ENCODE measurements at places on chromosomes 5 and 9.

GRCh38 chr9:136138566-136138965 is 19.9 kb upstream of the TMEM250 start:
- H3K27ac ChIP-seq: no peak overlapping the region
- H3K36me3 ChIP-seq: no peaks in the 10 kb centered on the region
- H3K4me1 ChIP-seq: peaks cover 7% of the 10 kb centered on the region

DNA sequence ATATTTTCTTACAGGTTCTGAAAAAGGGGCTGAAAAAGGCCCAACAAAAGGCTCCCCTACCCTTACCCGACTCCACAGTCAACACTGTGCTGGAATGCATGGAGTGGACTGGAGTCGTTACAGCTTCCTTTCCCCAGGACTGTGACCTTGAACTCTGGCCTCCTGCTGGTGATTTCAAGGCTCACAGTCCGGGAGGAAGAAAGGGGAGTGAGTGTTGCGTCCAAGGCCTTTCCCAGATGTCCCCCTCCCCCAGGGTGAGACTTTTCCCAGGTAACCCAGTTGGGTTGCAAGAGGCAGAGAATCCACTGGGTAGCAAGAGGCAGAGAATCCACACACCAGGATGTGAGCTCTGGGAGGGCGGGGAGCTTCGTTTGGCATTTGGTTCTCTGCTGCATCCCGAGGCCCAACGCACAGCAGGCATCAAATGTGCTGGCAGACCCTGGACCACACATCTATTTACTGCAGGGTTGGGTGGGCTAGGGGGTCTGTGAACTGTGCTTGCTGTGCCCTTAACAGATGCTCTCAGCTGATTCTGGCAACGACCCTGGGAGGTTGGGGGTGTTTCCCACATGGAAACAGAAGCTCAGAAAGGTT is 37.5 kb downstream of the FABP6 start:
- H3K36me3 ChIP-seq: no peaks in the 10 kb centered on the region
- DNase-seq: no peak
- peaks cover 1% of the 10 kb centered on the region for H3K27me3 ChIP-seq
- H3K4me1 ChIP-seq: peaks cover 3% of the 10 kb centered on the region

DNA sequence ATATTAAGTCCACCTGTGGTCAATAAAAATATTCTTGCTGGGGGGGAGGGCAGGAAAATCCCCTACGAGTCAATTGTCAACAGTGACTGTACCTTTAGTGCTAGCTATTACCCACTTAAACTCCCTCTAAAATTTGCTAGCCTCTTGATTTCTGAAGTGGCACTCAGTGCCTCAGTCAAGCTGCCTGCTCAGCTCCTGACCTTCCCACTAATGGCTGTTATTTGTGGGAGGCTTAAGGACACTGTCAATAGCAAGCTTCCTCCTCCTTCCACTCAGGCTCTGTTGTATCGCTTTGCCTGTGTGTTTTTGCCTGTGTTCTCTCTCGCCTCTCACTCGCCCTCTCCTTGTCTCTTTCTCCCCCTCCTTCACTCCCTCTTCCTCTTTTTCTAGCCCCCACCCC is 140.8 kb downstream of the BNC2 start:
- H3K27ac ChIP-seq: no peak overlapping the region
- DNase-seq: no peak
- H3K4me1 ChIP-seq: no peaks in the 10 kb centered on the region
- no peaks in the 10 kb centered on the region for H3K36me3 ChIP-seq
- H3K4me3 ChIP-seq: no peak overlapping the region

DNA sequence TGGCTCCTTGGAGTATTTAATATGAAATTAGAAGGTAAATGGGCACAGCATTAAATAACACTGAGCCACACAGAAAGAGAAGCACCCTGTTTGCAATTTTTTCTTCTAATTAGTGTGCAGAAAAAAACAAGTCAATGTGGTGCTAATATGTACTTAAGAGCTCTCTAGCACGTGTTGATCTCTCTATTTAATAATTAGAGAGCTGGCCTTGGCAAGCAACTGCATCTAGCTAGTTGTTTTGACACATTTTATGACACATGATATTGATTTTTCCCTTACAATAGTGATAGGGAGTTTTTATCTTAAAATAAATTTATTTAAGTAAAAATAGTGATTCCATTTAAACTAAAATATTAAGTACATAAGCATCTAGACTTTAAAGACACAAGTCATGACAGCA is 54.5 kb upstream of the NUDT12 start:
- no peak overlapping the region for H3K27ac ChIP-seq
- no peaks in the 10 kb centered on the region for H3K4me1 ChIP-seq
- H3K27me3 ChIP-seq: no peaks in the 10 kb centered on the region
- no peaks in the 10 kb centered on the region for H3K36me3 ChIP-seq
- no peak overlapping the region for H3K4me3 ChIP-seq

- no peaks in the 10 kb centered on the region for H3K36me3 ChIP-seq
- no peaks in the 10 kb centered on the region for H3K4me1 ChIP-seq
- DNase-seq: no peak
- H3K27ac ChIP-seq: no peak overlapping the region
These were observed 102.1 kb downstream of the LURAP1L start for GRCh38 chr9:12876872-12877271.

DNA sequence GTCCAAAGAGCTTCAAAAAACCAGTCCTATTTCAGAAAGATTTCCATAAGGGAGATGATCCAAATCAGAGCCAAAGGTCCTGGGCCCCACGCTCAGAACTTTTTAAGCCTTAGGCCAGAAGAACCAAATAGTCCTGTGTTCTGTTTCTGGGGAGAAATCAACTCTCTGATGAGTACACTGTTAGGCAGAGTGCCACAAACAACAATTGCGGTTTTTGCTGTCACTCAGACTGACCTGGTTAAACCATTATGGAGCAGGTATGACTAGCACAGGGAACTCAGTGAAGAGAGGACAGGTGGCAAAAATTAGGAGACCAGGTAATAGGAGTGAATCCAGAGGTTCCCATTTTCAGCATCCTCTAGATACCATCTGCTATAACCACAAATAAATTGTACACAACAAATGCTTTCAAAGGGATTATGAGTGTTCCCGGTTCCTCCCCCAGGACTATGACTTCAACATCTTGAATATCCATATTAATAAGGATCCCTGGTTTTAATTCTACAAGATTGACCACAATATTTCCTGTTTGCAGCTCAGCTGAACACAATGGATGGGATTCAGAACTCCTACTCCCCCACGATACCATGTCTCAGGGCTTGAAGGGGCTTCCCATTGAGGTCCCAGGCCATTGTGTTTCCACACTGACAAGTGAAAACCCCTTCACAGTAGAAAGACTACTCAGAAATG is 52.1 kb upstream of the FREM1 start:
- H3K36me3 ChIP-seq: no peaks in the 10 kb centered on the region
- H3K27ac ChIP-seq: no peak overlapping the region
- DNase-seq: no peak

DNA sequence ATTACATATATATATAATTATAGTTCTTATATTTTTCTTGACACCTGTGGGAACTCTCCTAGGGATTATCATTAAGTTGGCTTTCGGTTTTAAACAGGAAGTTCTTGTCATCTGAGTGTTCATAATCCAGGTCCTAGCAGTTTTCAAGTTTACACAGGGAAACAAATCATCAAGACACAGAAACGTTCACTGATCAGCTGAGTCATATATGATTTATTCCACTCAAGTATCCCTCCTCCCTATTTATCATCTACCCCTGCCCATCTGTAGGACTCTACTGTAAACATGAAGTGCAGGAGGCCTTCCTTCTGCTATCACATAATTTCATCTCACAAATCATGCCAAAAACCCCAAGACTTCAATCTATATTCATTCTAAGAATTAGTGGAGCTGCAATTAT is 6.3 kb downstream of the SLC25A51 start:
- DNase-seq: no peak
- no peak overlapping the region for H3K4me3 ChIP-seq
- H3K4me1 ChIP-seq: peaks cover 16% of the 10 kb centered on the region
- no peak overlapping the region for H3K27ac ChIP-seq
- no peaks in the 10 kb centered on the region for H3K27me3 ChIP-seq

DNA sequence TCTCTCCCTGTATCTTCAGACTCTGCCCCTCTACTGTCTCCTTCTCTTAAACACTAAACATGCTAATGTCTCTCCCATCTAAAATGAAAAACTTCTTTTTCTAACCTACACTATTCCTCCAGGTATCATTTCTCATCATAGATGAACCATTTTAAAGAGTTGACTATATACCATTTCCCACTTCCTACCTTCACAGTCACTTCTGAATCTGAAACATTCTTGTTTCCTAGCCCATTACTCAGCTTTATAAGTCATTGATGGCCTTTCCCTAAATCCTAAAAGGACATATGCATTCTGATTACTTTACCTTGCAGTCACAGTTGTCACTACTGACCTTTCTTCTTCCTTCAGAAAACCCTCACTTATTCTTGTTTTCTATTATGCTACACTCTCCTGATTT is 118.2 kb downstream of the SSBP2 start:
- peaks cover 10% of the 10 kb centered on the region for H3K36me3 ChIP-seq
- H3K27ac ChIP-seq: no peak overlapping the region
- H3K4me1 ChIP-seq: peaks cover 8% of the 10 kb centered on the region
- DNase-seq: no peak
- no peak overlapping the region for H3K4me3 ChIP-seq
- no peaks in the 10 kb centered on the region for H3K27me3 ChIP-seq

DNA sequence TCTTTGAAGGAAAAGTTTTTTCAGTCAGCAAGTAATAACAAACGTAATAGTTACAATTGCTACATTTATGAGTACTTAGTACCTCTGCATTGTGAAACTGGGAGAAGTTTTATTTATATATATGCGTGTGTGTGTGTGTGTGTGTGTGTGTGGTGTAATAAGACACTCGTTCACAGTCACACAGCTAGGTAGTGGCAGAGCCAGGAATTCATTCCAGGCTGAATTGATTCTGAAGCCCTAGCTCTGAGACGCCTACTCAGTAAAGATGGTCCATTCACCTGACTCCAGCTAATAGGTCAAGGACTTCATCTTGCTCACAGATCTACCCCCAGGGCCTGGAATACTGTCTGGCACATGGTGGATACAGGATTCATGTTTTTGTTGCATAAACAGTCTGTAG is 13.6 kb upstream of the CAST start:
- H3K4me1 ChIP-seq: peaks cover 4% of the 10 kb centered on the region
- peaks cover 13% of the 10 kb centered on the region for H3K27me3 ChIP-seq
- no peaks in the 10 kb centered on the region for H3K36me3 ChIP-seq

- DNase-seq: no peak
- no peaks in the 10 kb centered on the region for H3K36me3 ChIP-seq
- no peaks in the 10 kb centered on the region for H3K4me1 ChIP-seq
- no peak overlapping the region for H3K4me3 ChIP-seq
- no peaks in the 10 kb centered on the region for H3K27me3 ChIP-seq
- H3K27ac ChIP-seq: no peak overlapping the region
These were observed 377.8 kb downstream of the KIAA0825 start for GRCh38 chr5:94240596-94240992.

DNA sequence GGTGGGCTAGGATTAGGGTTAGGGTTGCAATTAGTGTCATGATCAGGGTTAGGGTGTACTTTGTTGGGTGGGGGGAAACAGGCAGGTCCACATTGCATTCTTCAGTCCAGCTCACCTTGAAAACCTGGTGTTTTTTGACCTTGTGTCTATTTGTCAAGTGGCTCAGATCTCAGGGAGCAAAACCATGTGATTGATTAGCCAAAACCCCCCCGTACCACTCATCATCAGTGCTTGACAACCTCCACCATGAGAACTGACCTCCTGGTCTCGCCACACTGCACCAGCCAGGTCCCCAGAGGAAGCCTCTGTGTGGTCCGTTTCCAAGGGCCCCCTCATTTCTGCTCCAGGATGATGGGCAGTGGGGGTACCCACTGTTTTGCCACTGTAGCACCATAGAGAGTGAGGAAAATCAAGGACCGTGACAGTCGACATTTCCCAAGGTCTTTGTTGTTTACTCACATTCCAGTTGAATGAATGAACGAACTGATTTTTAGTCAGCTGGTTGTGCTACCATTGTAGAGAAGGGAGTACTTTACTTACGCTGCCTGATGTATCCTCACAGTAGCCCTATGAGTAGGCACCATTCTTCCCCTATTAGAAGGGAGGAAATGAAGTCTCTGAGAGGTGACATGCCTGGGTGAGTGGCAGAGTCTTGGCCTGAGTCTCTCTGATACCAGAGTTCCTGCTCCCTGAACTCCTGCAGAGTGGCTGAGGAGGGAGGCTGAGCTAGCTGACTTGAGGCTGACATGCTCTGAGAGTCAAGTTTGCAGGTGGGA is 84.8 kb downstream of the RAD23B start:
- no peak for DNase-seq
- no peaks in the 10 kb centered on the region for H3K4me1 ChIP-seq
- H3K4me3 ChIP-seq: no peak overlapping the region
- H3K36me3 ChIP-seq: no peaks in the 10 kb centered on the region
- no peak overlapping the region for H3K27ac ChIP-seq

GRCh38 chr9:132299221-132299620 is 55.6 kb downstream of the SETX start:
- H3K27ac ChIP-seq: peak overlapping the region; percentile 1
- no peaks in the 10 kb centered on the region for H3K27me3 ChIP-seq
- H3K4me3 ChIP-seq: no peak overlapping the region
- peaks cover 57% of the 10 kb centered on the region for H3K36me3 ChIP-seq

DNA sequence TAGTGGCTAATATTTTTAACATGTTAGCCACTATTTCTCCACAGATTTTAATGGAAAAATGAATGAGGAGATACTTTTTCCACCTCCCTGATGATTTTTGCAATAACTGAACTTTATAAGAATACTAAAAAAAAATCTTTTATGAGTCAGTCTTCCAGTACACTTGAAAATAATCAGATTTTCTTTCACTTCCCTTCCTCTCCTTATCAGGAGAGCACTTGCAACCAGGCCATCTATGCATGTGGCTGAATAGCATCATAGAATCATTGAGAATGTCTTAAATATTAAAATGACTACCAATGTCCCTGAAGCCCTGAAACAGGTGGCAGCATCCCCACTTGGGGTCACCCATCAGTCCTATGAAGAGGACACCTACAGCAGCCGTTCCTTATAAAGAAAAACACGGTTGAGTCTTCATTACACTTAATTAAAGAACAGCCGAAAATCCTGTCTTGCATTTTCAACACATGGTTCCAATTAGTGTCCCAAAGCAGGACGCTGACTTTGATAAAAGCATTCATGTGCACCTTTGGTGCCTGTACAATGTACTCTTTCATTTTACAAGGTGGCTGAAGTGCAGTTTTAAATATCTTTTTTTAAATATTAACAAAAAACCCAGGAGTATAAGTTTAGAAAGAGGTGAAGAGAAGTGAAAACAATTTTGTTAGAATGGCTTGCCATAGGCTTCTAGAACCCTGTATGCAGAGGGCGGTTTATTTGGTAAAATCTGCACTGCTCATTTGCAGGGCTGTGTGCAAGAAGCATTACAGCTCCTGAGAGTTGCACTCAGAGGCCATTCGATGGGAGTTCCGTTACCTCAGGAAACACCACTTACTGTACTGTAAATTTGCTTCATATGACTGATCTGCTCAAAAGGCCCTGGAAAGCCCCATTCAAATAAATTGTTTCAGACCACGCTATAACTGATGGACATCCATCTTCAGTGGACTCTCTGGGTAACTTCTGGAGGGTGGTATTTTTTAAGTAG is 106.9 kb upstream of the VCAN start:
- no peak overlapping the region for H3K4me3 ChIP-seq
- no peak for DNase-seq
- no peaks in the 10 kb centered on the region for H3K4me1 ChIP-seq
- no peaks in the 10 kb centered on the region for H3K36me3 ChIP-seq

GRCh38 chr9:21558615-21559401 is 76.7 kb upstream of the IFNE start:
- no peaks in the 10 kb centered on the region for H3K36me3 ChIP-seq
- peaks cover 22% of the 10 kb centered on the region for H3K4me1 ChIP-seq
- H3K27me3 ChIP-seq: peaks cover 34% of the 10 kb centered on the region
- peak overlapping the region; percentile 85 for H3K4me3 ChIP-seq
- peak; percentile 14 for DNase-seq

- H3K27me3 ChIP-seq: no peaks in the 10 kb centered on the region
- no peaks in the 10 kb centered on the region for H3K36me3 ChIP-seq
- H3K4me1 ChIP-seq: no peaks in the 10 kb centered on the region
- no peak overlapping the region for H3K27ac ChIP-seq
- DNase-seq: no peak
These were observed 255.5 kb downstream of the CAAP1 start for GRCh38 chr9:26637101-26637500.
